Muscle of back (tissue), 13 donors: ENCODE measurements at places on chromosomes 16 and 17. TPM values are rescaled to one million over a fixed set of nuclear protein-coding genes. Genes with fewer than 3 reads are reported as not detected.

ZNF263 gene
- polyA plus RNA-seq = 28.2 TPM

DNA sequence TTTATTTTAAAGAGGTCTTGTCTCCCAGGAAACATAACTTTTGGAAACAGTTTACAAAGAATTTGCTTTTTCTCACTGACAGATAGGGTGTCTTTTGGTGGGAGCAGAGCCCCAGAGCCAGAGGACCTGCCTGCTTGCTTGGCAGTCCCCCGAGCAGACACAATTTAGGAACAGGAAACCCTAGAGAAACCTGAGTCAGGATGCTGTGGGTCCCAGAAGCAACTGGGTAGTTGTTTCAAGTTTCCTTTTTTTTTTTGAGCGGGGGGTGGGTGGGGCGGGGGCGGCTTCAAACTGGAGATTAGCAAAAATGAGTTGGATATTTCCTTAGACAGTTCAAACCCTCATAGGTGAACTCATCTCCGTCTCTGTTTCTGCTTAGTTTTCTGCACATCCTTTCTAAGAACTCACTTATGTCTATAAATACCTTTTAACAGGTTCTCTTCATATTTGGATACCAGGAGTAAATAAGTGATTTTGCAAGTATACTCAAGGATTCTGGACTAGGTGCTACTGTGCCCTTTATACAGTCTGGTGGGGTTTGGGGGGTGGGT, 135.1 kb downstream of the PRKCA start:
- no peak for DNase-seq

DNA sequence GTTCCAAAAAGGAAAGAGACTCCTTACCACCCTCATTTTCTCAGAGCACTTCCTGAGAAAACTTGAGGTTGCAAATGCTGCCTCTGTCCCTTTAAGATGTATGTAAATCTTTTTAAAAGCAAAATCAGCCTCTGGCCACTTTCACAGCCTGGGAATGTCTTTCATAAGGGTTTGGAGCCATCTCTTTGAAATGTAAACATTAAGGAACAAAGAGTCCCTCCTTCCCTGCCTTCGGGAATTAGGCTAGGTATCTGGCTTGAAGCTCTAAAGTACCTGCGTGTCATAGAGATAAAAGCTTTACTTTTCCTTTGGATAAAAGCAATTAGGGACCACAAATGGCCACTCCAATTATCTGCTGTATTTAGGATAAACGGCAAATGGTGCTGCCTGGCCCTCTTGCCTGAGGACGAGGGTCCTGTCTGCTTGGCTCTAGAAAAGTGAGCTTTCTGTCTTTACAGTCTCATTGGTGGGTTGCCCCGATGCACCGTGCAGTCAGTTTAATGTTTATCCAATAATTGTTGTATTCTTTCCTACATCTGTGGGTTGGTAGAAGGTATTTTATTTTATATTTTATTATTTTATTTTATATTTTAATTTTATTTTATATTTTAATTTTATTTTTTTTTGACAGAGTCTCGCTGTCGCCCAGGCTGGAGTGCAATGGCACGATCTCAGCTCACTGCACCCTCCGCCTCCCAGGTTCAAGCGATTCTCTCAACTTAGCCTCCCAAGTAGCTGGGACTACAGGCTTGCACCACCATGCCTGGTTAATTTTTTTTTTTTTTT, 23.9 kb downstream of the NLRC3 start:
- DNase-seq = no peak

- no peak for DNase-seq
These were observed 160.4 kb downstream of the KCNJ2 start for GRCh38 chr17:70329721-70330120.

VPS35L gene
- polyA plus RNA-seq = 36.4 TPM

- DNase-seq = no peak
These were observed 8.1 kb upstream of the TIMP2 start for GRCh38 chr17:78933025-78933958.

DBNDD1 gene
- 8.4 TPM for polyA plus RNA-seq

DNA sequence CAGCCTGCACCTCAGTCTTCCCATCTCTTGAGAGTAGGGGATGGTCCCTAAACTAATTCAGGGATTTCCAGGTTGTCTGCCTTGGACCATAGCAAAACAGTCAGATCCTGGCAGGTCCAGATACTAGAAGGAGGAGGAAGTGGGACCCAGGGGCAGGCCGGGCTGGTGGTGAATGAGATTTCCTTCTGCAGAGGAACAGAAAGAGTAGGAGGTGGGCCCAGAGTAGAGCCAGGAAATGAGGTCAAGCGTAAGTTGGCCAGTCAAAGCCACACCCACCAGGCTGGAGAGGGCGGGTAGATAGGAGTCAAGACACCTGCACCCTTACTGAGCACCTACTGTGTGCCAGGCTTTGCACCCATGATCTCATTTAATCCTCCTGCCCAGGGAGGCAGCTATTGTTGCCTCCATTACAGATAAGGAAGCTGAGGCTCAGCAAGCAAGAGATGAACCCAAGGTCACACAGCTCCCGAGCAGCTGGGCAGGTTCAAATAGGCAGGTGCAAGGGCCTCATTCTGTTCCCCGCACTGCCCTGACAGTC, 2.6 kb downstream of the CDH5 start:
- no peak for DNase-seq

P2RX5 gene
- 22.6 TPM for polyA plus RNA-seq

DNA sequence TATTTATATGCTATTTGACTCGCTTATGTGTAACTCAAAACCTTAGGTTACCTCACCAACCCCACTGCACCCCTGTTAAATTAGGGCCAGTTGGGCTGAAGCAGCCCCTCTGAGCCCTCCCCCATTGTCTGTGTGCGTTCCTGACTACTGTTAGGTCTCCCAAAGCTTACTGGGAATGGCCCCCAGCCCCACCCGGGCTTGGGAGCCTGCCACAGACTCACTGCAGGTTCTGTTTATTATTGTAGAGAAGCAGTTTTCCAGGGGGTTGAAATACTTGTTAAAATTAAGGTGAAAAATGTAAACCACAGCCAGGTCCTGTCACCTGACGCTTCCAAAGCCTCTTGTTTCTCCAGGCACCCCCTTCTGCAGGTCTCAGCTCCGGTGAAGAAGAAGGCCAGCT, 151.7 kb downstream of the FOXL1 start:
- DNase-seq = no peak

AOC3 gene
- polyA plus RNA-seq = 25.3 TPM

CDRT15 gene
- 1.2 TPM for polyA plus RNA-seq

KRTAP4-5 gene
- not detected for polyA plus RNA-seq

SEPTIN1 gene
- polyA plus RNA-seq = 2.8 TPM
